Urinary bladder (tissue), 4 donors: ENCODE measurements at places on chromosomes 6 and 20. TPM values are rescaled to one million over a fixed set of nuclear protein-coding genes. Genes with fewer than 3 reads are reported as not detected.

CCN5 gene
- 20.8 TPM for polyA plus RNA-seq

ZC2HC1B gene
- polyA plus RNA-seq = not detected

DNAH8 gene
- polyA plus RNA-seq = 0.01 TPM

CLVS2 gene
- 0.10 TPM for polyA plus RNA-seq

CNR1 gene
- 3.4 TPM for polyA plus RNA-seq

PPP1R18 gene
- polyA plus RNA-seq = 81.9 TPM

PLAGL1 gene
- 43.2 TPM for polyA plus RNA-seq

LY6G6D gene
- 1.7 TPM for polyA plus RNA-seq

C20orf202 gene
- 0.09 TPM for polyA plus RNA-seq
